ENCODE measurements at places on chromosomes 1 and 21.

DNA sequence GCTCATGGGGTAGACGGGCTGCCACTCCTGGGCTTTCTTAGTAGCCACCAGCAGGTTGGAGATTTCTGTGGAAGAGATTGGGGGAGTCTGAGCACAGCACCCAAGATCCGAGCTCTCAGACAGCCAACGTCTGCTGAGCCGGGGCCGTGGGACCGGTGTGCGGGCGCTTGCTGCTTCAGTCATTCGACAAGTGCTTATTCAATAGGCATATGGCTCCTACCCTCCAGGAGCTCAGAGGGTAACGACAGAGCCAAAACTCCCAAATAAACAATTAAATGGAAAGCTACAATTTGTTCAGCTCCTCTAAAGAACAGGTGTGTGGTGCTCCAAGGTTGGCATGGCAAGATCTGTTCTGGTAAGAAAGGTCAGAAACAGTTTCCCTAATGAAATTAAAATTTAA, 106.0 kb downstream of the RAVER2 start:
- no peak for DNase-seq

- no peak for DNase-seq
These were observed 587.1 kb upstream of the NEGR1 start for GRCh38 chr1:72869441-72869840.

DNA sequence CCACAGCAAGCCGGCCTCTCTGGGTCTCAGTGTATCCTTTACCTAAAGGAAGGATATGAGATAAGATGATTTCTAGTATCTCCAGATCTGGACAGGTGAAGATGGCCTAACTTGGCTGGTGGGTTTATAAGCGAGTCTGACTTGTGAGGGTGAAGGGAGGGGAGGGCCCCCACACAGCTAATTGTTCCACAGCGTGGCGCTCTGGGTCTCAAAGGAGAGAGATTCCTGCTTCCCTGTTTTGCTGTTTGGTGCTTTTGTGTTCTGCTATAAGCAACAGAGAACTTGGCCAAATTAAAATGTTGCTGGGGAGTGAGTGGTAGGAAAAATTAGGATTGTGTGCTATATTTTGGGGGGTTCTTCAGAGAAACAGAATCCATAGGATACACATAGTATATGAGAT, 28.9 kb upstream of the NLRP3 start:
- DNase-seq, result no peak

DNA sequence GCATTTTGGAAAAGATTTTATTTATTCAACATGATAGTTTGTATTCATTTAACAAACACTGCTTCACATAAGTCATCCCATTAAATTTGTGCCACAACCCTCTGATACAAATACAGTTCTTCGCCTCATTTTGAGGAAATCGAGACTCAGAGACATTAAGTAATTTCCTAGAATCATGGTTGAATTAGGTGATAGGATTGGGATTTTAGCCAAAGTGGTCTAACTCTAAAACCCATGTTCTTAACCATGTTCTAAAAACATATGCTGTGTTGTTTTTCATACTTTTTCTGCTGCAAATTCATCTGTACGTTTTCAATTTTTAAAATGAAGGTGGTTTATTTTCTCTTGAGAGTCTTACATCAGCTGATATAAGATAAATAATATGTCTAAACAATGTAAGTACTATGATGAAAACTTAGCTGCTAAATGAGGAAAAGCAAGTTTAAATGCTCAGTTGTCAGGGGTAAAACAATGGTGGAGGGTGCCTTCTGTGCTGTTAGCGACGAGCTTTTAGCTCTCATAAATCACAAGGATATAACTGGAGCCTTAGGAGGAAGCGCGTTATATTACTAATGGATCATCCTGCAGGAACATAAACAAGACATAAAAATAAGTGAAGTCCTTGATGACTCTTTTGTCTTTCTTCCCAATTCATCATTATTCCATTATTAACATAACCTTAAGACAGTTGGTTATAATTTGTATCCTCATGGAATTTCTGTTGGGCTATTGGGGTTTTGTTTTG, 97.7 kb downstream of the CACHD1 start:
- DNase-seq, result no peak

- no peak for DNase-seq
These were observed 1.2 kb upstream of the LUZP1 start for GRCh38 chr1:23169727-23170335.

DNA sequence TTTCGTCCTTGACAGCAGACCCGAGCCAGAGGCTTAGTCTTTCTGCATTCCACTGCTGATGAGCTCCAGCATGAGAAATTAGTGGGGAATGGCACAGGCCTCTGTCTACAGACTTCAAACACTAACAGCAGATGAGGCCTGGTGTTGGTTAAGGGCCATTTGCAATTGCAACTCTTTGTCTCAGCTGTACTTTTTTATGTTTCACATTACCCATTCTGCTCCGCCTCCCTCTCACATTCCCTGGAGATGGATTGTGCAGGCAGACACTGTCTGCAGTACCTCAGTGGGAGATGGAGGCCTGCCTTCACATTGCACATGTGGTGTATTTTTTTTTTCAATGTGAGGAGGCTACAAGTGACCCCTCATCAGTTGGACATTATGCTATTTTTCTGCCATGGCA, 370.2 kb downstream of the DUSP10 start:
- no peak for DNase-seq

DNA sequence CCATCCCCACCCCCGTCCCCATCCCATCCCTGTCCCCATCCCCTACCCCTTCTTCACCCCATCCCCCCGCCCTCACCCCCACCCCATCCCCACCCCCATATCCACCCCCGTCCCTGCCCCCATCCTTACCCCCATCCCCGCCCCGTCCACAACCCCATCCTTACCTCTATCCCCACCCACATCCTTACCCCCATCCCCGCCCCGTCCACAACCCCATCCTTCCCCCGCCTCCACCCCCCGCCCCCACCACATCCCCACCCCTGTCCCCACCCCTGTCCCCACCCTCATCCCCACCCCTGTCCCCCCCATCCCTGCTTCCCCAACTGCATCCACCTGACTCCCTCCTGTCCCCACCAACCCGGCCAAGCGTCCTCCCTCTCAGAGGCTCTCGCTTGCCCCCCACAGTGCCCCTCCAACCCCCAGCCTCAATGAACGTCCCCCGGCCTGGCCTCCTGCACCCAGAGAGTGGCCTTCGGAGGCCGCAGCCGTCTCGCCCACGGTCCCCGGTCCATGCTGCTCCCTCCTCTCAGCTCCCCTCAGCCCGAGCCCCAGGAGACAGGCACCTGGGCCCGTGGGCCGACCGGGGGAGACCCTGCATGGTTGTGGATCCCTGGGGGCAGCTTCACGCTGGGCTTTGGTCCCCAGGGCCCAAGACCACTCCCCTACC, 25.5 kb upstream of the C1orf159 start:
- no peak for DNase-seq

DNA sequence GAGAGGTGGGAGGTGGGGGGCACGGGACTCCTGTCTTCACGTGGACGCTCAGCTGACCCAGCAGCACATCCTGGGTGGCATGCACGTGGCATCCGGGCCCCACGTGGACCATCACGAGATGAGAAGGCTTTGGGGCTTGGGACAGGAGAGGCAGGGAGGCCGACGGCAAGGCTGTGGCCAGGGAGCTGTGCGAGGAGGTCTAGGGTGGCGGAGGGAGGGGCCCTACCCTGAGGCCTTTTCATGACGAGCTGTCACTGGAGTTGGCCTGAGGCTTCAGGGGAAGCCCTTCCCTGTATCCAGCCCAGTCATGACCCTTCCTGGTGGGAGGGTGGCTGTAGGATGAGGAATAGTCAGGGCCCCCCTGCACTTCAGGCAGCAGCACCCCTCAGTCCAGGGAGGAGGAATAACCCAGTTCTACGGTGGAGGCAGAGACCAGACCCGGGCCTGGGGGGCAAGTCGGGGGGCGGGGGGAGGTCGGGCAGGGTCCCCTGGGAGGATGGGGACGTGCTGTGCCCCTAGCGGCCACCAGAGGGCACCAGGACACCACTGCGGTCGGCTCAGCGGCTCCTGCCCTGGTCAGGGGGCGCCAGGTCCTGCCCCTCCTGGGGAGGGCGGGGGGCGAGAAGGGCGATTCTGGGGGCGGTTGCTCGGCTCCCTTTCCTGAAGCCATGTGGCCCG, 2.0 kb upstream of the PERM1 start:
- no peak for DNase-seq

DNA sequence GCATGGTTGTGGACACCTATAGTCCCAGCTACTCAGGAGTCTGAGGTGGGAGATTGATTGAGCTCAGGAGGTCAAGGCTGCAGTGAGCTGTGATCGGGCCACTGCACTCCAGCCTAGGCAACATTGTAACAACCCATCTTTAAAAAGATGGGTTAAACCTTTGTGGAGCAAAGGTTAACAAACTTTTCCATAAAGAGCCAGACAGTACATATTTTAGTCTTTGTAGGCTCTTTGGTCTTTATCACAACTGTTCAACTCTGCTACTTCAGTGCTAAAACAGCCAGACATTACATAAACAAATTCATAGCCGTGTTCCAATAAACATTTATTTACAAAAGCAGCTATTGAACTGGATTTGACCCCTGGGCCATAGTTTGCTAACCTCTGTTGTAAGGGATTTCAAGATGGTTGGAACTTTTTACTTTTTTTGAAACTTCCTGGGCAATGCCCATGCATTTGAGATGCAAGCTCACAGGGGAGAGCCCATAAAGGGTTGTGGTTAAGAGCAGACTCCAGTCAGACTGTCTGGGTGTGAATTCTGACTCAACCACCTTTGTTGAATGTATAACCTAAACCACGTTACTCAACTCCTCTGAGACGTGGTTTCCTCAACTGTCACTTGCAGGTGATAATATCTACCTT, 10.8 kb downstream of the INAVA start:
- DNase-seq, result peak; percentile 83

- peak; percentile 65 for DNase-seq
These were observed 23.3 kb upstream of the ZNF326 start for GRCh38 chr1:89971600-89971999.

GRCh38 chr1:29413661-29414060, 177.3 kb downstream of the PTPRU start:
- DNase-seq, result no peak

GRCh38 chr1:89790592-89790991, 30.2 kb upstream of the LRRC8D start:
- no peak for DNase-seq

DNA sequence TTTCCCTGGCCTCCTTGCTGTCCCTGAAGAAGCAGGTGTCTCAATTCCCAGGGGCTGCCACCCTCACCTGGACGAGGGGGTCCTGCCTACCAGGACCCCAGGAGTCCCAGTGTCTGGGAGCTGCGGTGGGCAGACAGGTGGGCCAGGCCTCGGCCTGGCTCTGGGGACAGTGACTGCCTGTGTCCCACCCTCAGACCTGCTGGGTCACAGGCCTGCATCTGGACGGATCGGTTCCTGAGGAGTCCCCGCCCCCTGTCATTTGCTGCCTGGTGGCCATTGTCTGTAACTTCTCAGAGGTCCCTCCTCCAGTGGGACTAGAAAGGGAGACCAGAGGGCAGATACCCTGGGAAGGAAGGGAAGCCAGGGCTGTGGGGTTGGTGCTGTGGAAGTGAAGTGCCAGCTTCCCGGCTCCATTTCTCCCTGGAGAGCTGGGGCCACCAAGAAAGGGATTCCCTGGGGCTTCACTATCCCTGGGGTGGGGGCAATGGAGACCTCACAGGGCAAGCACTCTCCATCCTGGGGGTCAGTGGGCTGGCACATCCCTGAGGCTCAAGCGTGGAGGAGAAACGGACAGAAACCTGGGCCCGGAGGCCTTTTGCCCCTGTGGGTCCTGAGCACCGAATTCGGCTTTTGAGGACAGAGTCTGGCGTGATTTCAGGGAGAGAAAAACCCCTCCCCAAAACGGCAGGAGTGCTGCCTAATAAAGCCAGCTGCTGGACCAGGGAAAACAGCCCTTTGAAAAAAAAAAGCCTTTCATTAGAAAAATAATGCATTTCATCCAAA, 157.3 kb downstream of the PEX14 start:
- DNase-seq, result no peak

DNA sequence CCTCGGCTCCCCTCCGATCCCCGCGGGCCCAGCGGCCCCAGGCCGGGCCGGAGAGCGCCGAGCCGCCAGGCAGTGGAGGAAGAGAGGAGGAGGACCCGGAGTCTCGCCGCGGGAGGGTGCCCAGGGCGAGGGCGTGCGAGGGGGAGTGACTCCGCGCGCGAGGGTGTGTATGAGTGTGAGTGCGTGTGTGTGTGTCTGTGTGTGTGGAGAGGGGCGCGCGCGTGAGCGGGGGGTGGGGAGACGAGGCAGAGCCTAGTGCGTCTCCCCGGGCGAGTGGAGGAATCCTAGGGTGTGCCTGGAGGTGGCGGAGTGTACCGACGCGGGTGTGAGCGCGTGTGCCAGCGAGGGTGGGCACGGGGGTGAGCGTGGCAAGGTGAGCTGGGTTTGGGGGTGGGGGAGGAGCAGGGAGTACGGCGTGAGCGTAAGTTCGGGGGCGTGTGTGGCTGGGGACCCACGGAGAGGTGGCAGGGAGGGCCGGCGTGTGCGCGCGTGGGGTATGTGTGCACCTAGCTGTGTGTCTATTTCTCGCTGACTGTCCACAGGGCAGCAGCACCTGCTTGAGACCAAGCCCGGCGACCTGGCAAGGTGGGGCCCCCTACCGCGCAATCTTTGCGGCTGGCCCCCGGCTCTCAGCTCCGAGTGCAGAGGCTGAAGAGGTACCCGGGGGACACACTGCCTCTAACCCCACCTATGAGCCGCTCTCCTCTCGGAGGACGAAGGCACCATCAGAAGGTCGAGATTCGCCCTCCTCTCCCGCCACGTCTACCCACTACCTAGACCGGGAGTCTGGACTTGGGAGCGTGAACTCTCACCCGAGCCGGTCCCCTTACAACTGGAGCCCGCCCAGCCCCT, 784 bp upstream of the KCND3 start:
- no peak for DNase-seq

DNA sequence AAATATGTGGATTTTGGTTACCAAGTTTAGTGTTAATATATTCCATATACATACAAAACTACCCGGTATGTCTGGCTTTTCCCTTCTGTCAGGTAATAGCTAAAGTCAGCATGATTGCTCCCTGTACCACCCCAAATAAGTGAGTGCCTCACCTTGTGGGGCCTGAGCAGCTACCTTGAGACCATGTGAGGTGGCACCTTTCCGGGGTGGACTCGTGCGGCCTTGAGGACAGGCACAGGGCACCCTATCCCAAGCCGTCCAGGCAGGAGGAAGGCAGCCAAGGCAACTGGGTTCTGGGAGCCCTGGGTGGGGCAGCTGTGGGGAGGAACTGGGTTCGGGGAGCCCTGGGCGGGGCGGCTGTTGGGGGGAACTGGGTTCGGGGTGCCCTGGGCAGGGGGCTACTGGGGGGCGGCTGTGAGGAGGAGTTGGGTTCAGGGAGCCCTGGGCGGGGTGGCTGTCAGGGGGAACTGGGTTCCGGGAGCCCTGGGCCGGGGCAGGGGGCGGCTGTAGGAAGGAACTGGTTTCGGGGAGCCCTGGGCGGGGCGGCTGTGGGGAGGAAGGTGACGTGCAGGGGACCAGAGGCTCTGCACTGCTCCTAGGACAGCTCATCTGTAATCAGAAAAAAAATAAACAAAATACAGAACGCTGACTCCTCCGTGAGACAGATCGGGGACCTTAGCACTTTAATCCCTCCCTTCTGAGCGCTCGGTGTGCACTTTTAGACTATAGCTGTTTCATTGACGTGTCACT, 63.3 kb downstream of the POFUT2 start:
- peak; percentile 72 for DNase-seq

- DNase-seq, result no peak
These were observed 37.2 kb downstream of the EPHA2 start for GRCh38 chr1:16118706-16119105.

GRCh38 chr21:32768530-32768929, 3.0 kb downstream of the PAXBP1 start:
- DNase-seq, result no peak

GRCh38 chr1:34625521-34626015, 129.3 kb upstream of the GJB5 start:
- DNase-seq, result no peak
